ENCODE measurements at places on chromosomes 12 and 14.

GRCh38 chr12:18872770-18873169 is 134.9 kb downstream of the CAPZA3 start:
- no peak for DNase-seq

GRCh38 chr14:105484069-105484996 is 2.4 kb upstream of the CRIP1 start:
- DNase-seq, result peak; percentile 88

GRCh38 chr12:77782034-77782433 is 48.7 kb upstream of the NAV3 start:
- DNase-seq, result no peak

GRCh38 chr12:10607885-10608458 is 5.4 kb downstream of the MAGOHB start:
- no peak for DNase-seq

DNA sequence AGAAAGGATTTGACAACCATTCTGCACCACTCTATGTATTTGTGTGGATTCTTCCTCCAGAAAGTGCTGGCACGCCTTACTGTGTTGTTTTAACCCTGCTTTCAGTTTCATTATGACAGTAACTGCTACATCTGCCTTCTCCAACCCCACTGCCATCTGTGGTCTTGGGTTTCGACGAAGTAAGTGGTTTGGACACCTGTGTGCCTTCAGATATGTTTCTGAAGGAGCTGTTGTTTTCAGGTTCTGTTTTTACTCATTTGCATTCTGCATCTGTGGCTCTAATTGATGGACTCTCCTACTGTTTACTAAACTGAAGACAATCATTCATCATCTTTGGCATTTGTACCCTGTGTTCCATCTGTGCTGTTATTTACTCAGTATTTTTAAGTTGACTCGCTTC is 4.1 kb downstream of the TSHR start:
- DNase-seq, result peak; percentile 68

DNA sequence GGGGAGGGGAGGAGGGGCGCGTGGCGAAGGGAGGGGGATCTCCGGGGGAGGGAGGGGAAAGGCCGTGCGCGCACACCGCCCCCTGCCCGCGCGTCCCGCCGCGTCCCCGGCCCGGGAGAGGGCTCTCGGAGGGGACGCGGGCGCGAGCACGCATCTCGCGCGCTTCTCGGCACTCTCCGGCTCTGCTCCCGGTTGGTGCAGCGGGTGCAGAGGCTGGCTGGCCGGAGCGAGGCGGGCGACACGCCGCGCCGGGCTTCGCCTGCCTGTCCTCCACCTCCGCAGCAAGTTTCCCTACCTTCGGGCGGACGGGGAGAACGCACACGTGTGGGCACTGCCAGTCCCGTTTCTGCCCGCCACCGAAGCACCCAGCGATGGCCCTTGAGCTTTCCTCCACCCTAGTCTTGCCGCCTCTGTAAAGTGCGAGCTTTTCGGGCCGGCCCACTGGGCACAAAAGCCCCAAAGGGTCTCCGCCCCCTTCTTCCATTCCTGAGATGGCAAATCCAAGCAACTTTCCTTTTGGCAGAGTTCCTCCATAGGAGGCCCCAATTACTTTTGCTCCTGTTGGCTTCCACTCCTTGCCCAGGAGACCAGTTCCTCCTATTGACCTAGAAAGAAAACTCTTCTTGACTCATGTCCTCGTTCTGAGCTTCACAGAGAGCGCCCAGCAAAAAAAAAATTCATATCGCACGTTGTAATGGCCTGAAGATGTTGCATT is 363 bp upstream of the CSAD start:
- DNase-seq, result peak; percentile 80

DNA sequence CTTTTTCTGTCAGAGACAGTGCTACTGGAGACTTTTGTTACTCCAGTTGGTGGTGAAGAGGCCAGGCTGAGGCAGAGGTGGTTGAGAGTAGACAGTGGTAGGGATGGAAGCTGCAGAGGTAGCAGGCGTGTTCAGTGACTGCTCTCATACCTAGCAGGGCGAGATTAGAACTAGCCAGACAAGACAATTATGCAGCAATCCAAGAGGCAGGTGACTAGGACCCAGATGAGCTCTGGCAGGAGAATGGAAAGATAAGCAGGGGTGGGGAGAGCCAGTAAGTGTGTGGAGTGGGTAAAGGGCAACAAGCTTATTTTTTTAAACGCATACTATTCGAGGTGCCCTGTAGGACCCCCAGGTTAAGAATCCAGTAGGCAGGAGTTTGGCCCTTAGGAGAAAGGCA is 4.8 kb downstream of the PPP1R36 start:
- no peak for DNase-seq

DNA sequence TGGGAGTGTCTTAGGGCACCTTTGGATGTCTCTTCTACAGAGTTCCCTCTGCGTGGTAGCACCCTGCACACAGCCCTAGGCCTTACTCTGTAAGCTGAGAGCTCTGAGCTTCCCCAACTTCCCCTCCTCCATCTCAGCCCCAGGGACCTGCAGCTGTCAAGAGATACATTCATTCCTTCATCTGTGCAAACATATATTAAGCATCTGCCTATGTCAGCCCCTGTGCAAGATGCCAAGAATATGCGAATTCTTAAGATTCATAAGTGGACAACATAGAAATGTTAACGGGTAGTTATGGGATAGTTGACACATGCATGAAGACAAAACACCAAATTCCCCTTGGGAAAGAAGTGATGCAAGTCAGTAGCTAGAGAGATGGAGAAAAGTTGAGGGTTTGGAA is 190.8 kb downstream of the SLC41A2 start:
- no peak for DNase-seq

DNA sequence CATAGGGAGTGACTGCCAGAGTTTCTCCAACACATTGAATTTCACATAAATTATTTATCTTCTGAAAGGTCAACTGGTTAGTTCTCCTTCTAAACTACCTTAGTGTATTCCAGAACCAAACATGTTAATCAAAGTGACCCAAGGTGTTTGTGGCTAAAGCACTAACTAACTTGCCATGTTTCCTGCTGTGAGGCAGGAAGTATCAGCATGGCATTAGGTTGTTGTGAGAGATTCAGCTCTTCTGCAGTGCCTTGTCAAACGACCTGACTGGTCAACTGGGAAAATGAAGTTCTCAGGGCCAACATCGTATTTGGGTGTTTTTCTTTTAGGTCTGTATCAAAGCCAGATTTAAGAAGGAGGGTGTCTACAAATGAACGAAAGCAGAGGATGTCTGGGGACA is 448.1 kb downstream of the APAF1 start:
- no peak for DNase-seq

DNA sequence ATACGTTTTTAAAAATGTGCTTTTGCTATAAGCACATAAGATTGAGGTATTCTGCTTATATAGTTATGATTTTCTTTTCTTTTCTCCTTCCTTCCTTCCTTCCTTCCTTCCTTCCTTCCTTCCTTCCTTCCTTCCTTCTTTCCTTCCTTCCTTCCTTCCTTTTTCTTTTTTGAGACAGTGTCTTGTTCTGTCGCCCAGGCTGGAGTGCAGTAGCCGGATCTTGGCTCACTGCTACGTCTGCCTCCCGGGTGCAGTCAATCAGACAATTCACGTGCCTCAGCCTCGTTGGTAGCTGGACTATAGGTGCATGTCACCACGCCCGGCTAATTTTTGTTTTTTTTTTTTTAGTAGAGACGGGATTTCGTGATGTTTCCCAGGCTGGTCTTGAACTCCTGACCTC is 5.8 kb downstream of the CFAP54 start:
- no peak for DNase-seq

- no peak for DNase-seq
These were observed 46.7 kb downstream of the WBP11 start for GRCh38 chr12:14756334-14757143.

DNA sequence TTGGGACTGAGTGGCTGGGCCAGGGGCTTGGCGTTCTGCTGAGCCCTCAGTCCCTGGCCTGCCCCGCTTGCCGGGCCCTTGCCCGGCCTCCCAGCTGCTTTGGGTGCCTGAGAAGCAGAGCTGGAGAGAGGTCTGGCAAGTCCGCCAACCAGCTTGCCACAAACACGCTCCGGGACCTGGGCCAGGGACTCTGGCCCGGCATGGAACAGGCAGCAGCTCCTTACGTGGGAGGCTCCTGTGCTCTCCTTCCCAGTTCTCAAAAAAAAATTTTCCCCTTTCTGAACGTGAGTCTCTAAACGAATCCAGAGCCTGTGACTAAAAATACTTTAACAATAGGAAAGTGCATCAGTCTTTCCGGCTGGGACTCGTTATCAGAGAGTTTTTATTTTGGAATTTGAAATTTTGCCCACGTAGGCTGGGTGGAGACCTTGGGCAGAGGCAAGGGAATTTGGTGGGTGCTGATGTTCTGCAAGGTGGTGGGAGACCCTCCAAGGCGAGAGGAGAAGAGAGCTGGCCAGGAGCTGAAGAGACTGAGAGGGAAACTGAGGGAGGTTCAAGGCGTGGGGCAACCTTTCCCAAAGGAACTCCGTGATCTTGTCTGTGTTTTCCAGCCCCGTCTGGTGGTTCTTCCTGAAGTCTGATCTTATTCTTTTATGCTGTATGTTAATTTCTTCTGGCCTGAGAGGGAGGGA is 6.8 kb upstream of the NR4A1 start:
- DNase-seq, result no peak

GRCh38 chr14:101849125-101849524 is 87.6 kb downstream of the PPP2R5C start:
- DNase-seq, result no peak

GRCh38 chr14:30227436-30227835 is 299.8 kb upstream of the PRKD1 start:
- no peak for DNase-seq

DNA sequence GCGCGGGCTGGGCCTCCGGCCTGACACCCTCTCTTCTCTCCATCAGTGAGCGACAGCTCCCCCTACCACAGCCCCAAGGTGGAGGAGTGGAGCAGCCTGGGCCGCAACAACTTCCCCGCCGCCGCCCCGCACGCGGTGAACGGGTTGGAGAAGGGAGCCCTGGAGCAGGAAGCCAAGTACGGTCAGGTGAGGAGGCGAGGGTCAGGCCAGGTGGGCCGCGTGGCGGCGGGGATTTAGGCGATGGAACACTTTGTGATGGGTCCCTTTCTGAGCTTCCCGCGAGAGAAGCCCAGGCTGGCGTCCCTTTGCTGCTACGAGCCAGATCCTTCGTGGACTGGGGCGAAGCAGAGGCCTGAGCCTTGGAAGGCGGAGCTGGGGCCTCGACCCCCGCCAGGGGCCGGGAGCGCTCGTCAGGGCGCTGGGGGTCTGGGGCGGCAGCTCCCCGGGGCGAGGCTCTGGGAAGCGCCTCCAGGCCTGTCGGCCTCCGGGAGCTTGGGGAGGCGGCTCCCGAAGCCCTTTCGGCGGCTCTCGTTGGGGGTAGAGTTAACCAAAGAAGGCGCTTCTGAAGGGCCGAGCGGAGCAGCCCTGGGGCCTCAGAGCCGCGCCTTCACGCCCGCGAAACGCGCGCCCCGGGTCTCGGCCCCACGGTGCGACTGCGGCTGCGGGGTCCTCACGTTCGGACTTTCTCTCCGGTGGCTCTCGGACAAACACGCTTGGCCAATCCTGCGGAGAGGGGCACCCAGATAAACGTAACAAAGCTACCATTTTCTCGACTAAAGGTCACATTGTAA is 5.0 kb downstream of the PAX9 start:
- no peak for DNase-seq

- DNase-seq, result no peak
These were observed 338.6 kb downstream of the SYT1 start for GRCh38 chr12:79203058-79203647.

DNA sequence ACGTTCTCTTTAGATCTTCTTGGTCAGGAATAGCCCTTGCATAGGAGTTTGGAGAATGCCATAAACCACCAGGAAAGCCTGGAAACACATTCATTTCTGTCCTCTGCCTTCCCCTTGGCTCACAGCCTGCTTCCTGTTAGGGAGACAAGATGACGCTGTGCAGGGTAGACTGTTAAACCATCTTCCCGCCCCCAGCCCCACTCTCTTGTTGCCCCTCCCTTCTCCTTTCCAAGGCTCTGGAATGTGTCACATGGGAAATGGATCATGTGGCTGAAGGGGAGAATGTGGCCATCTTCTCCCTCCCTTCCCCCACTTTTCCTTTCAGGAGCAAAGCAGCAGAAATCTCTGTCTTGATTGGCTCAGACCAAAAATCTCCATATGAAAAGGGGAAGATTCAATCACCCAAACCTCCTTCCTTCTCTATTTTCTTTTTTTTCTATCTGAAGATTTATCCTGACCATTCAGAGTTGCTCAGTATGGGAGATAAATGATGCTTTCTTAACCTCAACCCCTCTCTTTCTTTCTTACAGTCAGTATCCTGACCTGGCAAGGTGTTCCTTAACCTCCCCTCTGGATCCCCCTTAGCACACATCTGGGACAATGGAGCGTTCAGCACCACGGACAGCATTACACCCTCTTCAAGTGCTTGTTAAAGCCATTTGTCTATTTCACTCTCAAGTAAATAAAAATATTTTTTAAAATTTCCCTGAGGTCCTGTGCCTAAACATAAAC is 11.4 kb downstream of the GPR19 start:
- no peak for DNase-seq

DNA sequence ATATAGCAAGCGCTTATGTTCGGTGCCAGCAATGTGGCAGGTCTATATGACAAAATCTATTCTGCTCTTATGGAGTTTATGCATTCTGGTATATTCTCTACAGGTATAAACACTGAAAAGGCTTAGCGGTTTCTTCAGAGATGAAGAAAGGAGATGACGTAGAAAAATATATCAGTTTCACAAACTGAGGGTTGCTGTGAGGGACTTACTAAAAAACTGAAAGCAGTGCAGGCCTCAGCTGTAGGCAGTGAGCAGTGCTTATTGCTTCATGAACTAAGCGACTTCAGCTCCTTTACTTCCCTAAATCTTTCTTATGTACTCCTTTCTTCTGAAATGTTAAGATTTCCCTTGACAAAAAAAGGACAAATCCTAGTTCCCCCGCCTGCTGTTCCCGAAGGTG is 4.5 kb downstream of the DDX47 start:
- DNase-seq, result no peak

DNA sequence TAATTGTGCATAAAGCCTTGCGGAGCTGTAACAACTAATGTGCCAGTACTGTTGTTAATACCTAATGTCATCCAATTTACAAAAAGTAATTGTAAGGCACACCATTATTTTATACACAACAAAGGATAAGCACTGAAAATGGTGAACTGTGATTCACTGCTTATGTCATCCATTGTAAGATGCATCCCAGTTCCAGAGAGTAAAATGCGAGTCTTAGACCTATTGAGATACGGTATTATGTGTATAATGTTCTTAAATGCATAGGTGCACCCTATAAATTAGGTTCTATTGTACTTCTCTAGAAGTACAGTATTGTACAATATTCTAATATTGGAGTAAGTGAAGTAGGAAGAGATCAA is 406 bp downstream of the PARP2 start:
- DNase-seq, result no peak

All from CD4-positive, alpha-beta T cell treated with Interleukin-2 at 100 ng/mL for 4 hours (primary cell).